Esophagus squamous epithelium (tissue), 5 donors: ENCODE measurements at places on chromosomes 11 and 22.

DNA sequence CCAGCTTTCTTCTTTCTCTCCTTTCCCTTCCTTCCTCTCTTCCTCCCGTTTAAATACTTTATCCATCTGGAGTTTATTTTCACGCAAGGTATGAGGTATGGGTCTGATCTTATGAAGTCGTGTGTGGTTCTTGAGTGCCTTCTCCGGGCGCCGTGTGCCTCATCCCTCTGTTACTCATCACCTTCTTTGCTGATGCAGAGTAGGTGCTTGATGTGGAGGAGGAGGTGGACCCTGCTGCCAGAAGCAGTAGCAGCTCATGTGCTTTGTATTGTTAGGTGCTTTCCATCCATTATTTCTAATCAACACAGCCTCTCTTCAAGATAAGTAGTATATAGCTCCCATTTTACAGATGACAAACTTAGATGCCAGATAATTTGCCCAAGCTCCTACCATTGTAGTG is 47.0 kb downstream of the TNRC6B start:
- no peak for DNase-seq

DNA sequence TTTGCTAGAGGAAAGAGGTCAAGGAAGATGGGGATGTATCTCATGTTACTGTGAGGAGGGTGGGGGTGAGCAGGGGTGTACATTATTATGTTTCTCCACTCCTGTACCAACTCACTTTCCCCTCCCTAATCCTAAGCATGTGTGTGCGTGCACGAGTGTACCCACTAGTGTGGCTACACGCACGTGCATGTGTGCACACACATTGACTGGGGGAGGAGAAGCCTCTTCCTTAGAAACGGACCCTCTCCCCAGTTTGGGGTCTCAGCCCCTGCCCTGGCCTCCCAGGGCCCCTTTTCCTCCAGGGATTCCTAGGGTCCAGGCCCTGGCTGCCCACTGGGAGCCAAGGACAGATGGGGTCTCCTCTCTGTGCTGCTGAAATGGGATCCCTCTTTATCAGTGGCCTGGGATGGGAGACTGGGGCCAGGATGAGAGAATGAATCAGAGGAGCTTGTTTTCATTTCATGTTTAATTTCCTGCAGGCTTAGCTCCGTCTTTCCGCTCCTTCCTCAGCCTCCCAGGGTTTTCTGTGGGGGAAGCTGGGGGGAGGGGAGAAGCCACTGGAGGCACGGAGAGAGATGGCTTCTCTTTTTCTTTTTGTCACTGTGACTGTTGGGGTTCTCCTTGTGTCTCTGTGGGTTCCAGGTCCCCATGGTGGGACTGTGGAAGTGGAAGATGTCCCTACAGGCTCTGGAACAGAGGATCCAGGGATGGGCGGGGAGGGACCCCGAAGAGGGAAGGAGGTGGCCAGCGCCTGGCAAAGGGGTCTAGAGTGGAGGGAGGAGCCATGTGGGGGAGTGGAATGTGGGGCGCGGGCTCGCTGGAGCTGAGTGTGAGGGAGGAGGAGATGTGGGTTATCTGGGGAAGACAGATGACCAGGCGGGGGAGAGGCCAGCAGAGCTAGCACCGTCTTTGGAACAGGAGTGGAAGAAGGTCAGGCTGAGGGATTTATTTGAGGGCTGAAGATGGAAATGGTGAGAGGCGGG is 40.3 kb downstream of the ALX4 start:
- no peak for DNase-seq

GRCh38 chr11:65870706-65871681 is 1.6 kb downstream of the EFEMP2 start:
- DNase-seq, result no peak

DNA sequence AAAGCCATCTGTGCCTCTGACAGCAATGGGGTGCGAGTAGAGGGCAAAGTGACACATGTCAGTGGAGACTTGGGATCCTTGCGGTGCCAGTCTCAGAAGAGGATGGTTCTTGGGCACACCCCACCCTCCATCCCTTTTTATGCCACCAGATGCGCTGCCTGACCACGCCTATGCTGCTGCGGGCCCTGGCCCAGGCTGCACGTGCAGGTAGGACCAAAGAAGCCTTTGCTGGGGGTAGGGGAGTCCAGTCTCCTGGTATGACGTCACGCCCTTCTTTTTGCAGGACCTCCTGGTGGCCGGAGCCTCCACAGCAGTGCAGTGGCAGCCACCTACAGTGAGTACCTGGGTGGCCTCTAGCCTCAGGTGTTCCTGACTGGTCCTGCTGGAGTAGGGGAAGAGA is 1.5 kb downstream of the NDUFS8 start:
- DNase-seq, result no peak

DNA sequence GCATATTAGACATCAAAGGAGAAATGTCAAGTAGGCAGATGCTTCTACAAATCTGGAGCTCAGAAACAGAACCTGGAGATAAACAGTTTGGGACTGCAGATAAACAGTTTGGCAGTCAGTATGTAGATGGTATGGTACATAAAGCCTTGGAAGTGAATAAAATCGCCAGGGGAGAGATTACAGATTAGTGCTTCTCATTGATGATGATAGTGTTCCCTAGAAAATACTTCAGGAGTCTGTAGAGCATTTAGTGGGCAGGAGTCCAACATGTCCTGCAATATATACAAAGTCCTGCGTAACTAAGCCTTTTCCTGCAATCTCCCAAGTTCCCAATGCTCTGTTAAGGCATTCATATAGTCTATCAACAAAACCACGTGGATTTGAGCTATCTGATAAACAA is 35.2 kb downstream of the NARS2 start:
- DNase-seq, result no peak

GRCh38 chr22:29810216-29810615 is 27.9 kb downstream of the ASCC2 start:
- no peak for DNase-seq

DNA sequence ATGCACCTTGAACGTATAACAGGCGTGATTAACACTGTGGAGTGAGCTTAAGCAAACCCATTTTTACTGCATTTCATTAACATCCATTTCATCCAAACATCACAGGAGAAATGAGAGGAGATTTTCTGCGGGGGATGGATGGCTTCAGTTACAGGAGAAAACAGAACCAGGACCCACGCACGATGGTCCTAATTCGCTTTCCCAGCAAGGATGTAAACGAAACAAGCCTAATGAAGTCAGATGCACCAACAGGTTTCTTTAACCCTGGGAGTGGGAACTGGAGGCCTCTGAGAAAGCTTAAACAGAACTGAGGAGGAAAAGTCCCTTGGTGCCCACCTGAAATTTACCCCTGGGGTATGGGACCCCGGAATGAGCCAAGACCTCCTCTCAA is 2.7 kb downstream of the CADM1 start:
- no peak for DNase-seq

- no peak for DNase-seq
Measured at GRCh38 chr11:122697636-122698167, 42.2 kb downstream of the UBASH3B start.

- no peak for DNase-seq
Measured at GRCh38 chr22:44448271-44448830, 49.7 kb downstream of the RTL6 start.

DNA sequence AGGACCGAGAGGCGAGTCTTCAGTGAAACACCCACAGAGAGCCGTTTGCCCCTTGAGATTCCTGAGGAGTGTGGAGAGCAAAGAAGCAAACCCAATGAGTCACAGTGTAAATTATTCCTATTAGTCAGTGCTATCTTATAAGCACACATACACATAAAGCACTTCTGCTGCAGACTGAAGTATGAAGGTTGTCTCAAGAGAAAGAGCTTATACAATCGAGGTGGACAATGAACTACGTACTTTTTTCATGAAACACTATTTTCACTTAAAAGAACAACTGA is 37.3 kb downstream of the GALNT18 start:
- DNase-seq, result no peak

DNA sequence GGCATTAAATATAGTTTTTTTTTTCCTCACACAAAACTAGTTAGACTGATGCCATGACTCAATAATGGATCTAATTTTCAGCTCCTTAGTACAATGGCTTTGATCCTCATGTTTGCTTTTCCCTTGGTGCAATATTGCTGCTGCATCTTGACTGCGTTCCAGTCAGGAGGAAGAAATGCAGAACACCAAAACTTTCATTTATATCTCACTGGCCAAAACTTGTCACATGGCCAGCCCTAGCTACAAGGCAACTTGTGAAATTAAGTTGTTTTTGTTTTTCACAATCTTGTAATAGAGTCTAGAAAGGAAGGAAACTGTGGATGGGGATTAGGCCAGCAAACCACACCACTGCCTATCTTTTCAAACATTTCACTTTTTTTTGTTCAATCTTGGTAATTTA is 36.7 kb downstream of the SMC1B start:
- no peak for DNase-seq

DNA sequence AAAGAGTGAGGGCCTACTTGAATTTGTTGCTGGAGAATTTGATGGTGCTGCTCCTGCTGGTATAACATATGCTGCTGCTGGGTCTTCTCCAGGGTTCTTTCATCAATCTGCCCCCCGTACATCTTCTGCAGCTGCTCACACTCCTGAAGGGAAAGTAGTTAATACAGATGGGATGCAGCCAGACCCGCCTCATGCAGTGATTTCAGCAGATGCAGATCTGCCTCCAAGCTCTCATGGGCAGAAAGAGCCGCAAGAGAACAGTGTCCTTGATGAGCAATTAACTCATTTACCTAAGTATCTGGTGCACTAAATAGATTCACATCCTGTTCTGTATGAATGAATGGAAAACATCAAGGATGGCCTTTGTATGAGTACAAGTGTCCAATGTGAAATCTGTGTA is 24.8 kb upstream of the APOA1 start:
- no peak for DNase-seq

- no peak for DNase-seq
Measured at GRCh38 chr11:67644042-67644441, 4.5 kb upstream of the TBX10 start.

DNA sequence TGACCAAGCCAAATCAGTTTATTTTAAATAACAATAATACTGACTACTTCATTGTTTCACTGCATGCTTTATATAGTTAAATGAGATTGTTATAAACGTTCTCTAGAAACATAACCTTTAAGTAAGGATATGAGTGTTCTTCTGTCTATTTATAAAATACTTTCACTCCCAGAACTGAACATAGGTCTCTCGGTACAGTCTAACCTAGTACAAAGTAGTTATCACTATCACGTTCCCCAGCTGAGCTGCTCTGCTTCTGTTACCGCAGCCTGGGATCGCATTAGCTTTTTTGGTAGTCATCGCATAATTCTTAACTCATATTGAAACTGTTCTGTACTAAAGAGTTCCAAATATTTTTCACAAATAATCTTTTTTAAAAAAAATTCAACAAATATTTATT is 143.6 kb downstream of the WNT11 start:
- no peak for DNase-seq

DNA sequence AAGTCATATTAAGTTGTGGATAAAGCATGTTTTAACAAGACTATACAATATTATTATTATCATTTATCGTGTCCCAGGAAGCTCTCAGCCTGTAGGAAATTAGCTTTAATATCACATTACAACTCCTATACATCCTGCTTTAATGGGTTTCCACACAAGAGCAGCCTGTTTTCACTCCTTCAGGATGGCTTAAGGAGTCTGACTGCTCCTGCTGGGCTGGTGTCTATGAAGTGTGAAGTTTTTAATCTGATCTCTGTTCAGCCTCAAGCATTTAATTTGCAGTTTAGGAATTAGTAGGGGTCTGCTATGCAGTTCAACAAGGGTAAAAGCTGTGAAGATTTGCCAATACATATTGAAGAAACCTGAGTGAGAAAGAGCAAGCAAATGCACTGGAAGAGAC is 653.4 kb upstream of the LRRC4C start:
- no peak for DNase-seq

GRCh38 chr11:10680956-10681487 is 12.5 kb downstream of the IRAG1 start:
- DNase-seq, result no peak

DNA sequence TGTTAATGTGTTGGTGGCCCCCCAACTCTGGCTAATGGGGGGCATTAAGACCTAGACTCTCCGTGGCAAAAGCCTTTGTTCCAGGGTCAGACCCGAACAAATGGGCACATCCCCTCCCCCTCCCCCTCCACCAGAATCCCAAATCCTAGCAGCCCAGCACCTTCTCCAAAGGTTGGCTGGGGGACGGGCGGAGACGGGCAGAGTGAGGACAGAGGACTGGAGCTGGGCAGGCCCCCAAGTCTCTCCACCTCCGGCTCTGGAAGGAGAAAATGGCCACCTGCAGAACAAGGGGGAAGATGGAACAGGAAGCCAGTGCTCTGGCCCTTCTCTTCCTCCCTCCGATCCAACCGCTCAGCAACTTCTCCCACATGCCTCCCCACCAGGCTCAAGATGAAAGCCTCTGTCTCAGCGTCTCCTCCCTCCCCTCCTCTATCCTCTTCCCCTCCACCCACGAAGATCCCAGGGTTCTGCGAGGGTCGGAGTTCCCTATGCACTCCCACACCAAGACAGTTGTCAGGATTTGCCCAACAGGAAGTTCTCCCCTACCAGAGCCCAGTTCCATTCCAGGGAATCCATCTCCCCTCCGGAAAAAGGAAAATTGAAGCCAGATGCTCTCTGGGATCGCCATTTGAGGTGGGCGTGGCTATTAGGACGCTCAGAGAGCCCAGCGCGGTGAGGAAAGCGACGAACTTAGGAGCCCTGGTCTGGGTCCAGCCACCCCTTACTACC is 20.1 kb downstream of the ADA2 start:
- no peak for DNase-seq

DNA sequence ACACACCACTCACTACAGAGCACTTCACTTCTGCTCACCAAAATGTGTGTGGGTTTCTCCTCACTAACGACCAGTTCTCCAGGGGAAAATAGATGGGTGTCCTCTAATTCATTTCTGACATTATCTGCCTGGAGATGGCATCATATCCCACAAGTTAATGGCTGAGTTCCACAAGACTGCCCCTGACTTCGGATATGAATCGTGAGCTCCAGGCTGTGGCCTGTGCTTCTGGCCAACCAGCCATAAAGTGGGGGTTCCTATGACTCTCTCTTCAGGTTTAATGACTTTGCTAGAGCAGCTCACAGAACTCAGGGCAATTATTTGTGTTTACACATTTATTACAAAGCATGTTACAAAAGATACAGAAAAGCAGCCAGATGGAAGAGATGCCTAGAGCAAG is 113.0 kb upstream of the SYT13 start:
- DNase-seq, result no peak

GRCh38 chr11:45930031-45930794 is 7.8 kb downstream of the LARGE2 start:
- DNase-seq, result peak; percentile 42

GRCh38 chr11:73137262-73137943 is 4.7 kb downstream of the FCHSD2 start:
- no peak for DNase-seq
